NCI-H1436 treated with DMSO at 0.1 percent for 48 hours (cell line): ENCODE measurements at places on chromosomes 3 and 15.

- no peak for DNase-seq
Measured at GRCh38 chr3:19105826-19106225, 42.5 kb upstream of the KCNH8 start.

DNA sequence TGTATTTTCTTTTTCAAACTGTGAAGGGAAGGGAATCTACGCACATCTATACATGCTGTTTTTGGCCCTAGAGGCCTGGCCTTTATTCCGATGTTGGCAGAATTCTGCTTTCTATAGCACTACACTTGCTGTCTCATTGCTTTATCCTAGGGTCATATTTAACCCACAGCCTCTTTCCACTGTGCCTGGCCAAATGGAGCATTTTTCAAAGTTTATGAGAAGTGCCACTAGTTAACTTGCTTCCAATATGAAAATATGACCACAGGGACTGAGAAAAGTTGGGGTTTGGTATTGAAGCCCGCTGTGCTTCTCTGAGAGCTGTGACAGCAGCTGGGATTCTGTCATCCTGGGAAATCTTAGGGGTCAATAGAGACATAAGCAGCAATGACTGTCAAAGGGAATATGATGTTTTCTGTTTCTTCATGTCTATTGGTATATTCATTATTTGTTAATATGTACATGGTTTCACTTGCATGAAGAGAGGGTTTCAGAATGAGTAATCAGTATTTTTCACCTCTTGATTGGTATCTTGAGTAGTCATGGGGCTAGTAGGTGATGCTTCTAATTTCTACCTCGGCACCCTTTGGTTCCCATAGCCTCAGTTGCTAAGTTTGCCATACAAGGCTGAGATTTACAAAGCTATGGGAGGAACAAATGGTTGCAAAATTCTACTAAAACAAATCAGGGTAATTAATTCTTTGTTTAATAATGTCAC lies 275.8 kb upstream of the RBMS3 start:
- DNase-seq = no peak

- DNase-seq = no peak
Measured at GRCh38 chr15:69342460-69343076, 43.9 kb downstream of the PAQR5 start.

DNA sequence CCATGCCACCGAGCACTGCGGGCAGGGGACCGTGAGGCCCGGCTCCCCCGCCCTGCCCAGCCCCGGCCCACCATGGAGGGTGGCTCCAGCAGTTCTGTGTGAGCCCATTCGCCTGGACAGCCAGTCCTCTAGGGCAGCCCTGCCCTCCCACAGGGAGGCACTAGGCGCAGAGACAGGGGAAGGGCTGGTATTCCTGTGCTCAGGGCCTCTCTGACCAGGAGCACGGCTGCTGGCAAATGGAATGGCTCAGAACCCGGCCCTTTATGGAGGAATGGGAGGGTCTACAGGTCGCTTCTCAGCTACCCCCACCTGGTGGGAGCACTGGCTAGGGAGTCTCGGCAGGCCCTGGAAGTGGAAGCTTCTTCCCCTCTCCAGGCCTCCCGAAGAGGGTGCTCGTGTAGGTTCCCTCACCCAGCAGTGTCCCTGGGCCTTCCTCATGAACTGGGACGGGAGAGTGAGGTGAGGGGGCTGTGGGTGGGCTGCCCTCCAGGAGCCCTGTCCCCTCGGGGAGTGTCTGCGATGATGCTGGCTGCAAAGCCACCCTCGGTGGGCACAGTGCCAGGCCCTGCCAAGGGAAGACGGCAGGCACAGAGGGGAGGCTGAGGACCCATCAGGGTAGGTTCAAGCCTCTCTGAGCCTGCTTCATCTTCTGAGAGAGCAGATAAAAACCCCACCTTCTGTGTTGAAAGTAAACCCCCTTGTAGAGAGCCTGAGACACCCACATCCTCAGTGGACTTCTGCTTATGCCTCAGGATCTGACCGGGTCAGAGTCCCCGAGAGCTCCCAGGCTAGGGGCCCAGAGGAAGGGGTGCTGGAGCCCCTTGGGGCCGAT lies 1.5 kb downstream of the MELTF start:
- DNase-seq = no peak

DNA sequence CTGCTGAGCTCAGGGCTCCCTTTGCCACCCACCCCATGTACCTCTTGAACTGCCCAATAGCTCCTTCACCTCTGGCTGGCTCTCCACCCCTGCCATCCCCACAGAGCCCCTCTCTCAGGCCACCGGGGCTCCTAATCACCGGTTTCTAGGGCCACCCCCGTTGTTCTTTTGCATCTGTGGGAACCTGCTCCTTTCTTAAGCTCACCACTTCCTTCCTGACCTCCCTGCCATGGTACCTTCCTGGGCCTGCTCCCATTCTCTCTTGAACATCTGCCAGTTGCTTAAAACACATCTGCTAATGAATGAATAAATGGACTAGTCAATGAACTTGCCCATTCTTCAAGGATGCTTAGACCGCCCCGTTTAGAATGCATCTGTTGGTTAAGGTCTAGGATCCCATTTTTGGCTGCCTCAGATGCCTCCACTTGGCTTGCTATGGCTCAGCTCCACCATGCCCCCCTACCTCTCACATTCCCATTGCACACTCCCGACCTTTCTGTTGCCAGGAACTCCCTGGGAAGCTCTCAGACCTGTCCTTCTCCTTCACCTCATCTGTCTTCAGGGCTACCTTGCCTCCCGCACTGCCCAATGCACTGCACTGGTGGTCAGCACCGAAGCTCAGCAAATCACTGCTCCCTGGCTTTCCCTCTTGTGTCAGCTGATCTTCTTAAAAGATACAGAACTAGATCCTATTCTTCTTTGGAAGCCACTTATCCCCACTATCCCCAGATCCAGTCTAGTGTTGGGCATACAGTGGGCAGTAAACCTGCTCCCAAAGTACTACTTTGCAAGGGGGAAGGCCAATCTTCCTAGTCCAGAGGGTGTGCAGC lies 9.1 kb downstream of the AMOTL2 start:
- DNase-seq = no peak

DNA sequence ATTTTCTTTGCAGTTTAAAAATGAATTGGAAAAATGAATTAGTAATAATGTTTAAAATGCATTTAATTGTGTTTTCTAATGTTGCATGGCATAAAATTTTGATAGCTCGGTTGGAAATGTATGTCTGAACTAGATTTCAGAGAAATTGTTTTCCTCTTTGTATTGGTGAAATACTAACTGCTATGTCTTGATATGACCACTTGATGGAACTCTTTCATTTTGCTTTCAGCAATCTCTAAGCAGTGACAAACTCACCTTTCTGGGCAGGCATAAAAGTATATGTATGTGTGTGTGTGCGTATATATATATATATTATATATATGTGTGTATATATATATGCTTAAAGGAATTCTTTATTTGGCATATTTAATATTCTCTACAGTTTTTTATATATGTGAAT lies 239.3 kb upstream of the ZNF717 start:
- DNase-seq = no peak
